Activated T-helper 9 cell treated with anti-CD3 and anti-CD28 coated beads, Interleukin-2, amount 50 U/mL, for 16 hours (primary cell): ENCODE measurements at places on chromosomes 16 and 17.

- no peak for DNase-seq
These were observed 1.8 kb upstream of the BCAR1 start for GRCh38 chr16:75252946-75253911.

DNA sequence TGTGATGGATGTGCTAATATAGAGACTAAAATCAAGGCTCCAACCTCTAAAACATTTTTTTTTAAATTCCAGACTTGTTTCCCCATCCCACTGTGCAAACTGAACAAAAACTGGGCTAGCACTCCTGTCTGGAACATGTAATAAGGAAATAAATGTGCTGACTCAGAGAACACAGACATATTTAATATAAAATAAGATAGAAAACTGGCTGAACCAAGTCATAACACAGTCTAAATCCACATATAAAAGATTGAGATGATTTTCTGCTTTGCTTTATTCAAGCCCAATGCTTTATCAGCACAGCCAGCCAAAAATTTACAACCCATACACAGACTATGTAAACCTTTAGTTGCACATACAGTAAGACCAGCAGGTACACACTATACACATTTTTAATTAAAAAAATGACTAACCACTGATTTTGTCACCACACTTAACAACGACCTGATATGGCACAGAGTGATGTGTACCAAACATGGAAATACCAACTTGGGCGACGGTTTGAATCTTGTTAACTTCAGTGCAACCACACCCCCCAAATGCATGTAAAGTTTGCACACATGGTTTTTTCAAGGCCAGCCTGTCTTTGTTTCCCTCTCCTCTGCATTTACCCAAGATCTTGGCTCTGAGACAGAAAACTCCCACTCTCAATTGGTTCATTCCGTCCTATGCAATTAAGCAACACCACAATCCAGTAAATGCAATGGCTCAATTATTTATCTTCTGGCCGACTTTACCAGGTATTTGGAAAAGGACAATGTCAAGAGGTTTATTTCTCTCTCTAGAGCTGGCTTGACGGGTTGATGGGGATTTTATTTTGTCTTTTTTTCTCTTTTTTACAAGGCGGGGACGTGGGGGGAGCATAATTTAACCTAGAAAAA is 1.2 kb downstream of the STAT3 start:
- DNase-seq, result no peak

DNA sequence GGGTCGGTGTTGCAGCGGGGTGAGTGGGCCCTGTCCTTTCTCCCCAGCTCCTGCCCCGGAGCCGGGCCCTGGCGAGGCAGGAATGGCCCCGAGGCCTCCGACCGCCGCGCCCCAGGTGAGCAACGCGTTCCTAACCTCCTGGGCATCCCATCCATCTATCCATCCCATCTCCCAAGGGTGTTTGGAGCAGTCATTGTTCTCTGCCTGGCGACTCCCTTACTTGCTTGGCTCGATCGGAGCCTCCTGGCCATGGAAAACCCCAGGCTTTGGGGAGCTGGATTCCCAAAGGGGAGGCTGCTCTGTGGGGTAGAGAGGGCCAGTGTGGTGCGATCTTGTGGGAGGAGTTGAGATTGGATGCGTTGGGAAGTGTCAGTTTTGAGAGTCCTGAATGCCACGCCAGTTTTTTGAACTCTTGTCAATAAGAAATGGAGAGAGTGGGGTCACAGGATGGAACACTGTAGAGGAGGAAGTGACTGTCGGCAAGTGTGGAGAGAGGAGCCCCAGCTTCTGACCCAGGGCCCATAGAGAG is 684 bp downstream of the ZFP90 start:
- DNase-seq, result no peak

- no peak for DNase-seq
These were observed 43.6 kb upstream of the MED9 start for GRCh38 chr17:17433000-17433703.

- DNase-seq, result no peak
These were observed 4.4 kb downstream of the RNF157 start for GRCh38 chr17:76235883-76236282.

DNA sequence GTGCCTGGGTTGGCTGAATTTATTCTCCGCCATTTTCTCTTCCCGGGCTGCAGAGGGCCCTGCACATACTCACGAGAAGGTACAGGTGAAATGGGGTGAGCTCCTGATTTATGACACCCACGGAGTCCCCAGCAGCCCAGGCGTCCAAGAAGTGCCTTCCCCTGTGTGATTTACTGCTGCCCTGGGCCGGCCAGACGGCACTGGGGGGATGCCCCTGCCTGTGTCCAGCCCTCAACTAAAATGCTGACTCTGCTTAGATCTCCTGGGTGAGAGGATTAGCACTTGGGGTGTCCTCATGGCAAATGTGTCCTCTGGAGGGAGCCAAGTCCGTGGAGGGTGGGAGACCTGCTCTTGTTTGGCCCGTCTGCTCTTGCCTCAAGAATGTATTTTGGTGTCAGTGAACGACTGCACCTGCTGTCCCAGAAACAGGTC is 132.4 kb downstream of the MAF start:
- no peak for DNase-seq

GRCh38 chr17:61054436-61054835 is 345.2 kb upstream of the TBX2 start:
- no peak for DNase-seq

DNA sequence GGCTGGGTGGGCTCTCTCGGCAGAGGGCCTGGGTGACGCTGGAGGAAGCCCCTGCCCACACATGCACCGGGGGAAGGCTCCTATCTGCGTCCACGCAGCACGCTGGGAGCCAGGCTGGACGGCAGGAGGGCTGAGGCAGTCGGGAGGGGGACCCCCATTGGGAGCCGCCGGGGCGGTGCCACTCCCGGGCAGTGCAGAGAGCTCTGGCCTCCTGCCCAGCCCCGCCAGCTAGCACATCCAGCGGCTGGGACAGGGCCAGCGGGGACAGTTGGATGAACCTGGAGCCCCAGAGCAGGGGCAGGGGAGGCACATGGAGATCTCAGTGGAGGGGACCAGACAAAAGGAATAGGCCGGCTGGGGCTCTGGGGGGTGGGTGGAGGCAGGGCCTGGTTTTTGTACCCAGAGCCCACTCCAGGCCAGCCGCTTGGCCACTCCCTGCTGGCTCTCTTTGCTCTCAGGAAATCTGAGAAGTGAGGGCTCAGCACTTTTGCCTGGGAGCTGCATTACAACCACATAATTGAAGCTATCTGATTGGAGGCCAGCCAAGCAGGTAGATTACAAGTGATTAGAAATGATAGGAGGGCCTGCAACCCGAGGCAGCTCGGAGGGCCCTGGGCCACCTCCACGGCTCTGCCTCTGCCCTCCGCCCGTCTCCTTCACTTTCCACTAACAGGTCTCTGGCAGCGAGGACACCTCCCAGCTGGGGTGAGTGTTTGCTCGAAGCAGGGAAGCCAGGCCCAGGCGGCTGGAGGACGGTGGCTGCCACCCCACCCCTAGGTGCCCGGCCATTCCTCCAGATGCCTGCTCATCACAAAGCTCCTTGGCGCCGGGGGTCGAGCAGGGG is 40.1 kb downstream of the ENGASE start:
- no peak for DNase-seq

- DNase-seq, result no peak
These were observed 66.8 kb downstream of the DNAH17 start for GRCh38 chr17:78510141-78511075.

GRCh38 chr17:49624896-49625295 is 49.2 kb downstream of the NXPH3 start:
- no peak for DNase-seq

- DNase-seq, result no peak
These were observed 130.0 kb downstream of the XYLT1 start for GRCh38 chr16:17340804-17341203.

- no peak for DNase-seq
These were observed 47.1 kb upstream of the STH start for GRCh38 chr17:45951941-45952340.

DNA sequence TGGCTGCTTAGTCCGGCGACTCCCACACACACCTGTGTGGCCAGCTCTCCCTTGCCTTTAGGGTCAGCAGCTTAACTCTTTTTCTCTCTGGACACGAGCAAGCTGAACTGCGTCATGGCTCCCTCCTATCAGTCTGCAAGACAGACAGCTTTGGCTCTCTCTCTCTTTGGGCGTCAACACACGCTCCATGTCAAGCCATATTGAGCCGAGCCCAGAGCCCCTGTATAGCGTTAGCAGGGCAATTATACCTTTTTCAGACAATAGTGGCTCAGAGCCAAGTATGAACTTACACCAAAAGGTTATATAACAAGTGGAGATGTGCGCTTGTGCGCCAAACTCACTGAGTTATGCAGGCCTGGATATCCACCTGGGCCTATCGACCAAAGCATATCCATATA is 34.8 kb upstream of the APPBP2 start:
- DNase-seq, result no peak

DNA sequence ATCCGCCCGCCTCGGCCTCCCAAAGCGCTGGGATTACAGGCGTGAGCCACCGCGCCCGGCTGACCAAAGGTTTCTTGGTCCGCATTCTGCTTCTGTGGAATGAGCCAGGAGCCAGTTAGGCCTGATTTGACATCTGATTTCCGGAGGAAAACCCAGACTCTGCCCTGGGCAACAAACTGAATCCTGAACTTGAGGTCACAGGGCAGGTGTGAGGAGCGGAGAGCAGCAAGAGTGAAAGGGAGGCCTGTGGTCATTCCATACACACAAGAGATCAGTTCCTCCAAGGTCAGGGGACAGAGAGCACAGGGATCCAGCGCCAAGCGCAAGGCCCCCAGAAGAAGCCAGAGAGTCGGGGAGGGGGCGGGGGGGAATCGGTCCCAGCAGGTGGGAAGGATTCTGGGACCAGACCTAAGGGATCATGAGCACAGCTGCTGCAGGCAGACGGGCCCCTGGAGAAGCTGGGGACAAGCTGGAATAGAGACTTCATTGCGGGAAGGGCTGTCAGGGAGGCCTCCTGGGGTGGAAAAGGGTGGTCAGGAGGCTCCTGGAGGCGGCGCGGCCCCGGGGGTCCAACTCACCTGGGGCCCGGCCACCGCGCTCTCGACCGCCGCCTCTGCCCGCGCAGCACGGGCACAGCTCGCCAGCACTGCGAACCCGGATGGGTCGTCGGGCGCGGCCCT is 436 bp downstream of the SHPK start:
- DNase-seq, result no peak

GRCh38 chr16:30839523-30840227 is 52.7 kb upstream of the ZNF629 start:
- DNase-seq, result no peak

DNA sequence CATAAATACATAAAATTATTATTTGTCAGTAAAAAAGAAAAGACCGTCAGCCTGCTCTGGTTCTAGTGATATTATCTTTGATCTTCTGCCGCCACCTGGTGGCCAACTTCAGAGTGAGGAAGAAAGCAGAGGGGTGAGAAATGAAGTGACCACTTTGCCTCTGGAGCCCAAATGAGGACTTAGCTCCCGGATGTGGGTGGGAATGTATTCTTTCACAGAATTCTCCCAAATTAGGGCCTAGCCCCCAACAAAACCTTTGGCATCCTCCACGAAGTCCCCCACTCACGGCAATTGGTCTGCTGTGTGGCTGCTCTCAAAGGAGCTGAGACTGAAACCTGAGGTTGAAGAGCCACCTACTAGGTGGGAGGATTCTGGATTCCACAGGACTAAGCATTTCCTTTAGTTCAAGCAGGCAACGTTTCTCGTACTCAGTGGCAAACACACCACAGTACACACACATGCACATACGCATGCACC is 4.9 kb upstream of the ZNF267 start:
- DNase-seq, result peak; percentile 68

GRCh38 chr17:28957277-28957991 is 6.1 kb upstream of the PHF12 start:
- DNase-seq, result no peak

DNA sequence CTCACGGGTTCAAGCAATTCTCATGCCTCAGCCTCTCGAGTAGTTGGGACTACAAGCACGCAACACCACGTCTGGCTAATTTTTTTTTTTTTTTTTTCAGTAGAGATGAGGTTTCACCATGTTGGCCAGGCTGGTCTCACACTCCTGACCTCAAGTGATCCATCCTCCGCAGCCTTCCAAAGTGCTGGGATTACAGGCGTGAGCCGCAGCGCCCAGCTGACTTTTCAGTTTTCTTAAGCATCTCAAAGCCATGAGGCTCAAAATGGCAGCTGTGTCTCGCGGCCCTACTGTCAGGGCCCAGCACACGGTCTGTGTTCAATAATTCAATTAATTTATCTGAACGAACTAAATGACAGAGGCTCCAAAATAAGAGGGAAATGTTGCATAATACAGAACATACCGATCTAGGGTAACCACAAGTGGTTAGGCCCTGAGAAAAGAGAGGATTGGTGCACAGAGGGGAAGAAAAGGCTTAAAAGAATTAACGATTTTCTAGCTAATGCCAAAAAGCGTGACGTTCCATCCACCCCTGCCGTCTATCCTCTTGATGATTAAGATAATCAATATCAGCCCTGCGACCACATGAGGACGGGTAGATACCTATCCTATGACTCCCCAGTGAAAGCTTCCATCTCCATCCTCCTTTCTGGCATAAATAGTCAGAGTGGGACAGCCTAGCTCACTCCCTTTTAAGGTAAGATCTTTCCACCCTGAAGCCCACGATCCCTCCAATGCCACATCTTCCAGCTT is 136.9 kb downstream of the SLC39A11 start:
- DNase-seq, result no peak

GRCh38 chr16:68665501-68665900 is 20.4 kb downstream of the CDH3 start:
- no peak for DNase-seq

GRCh38 chr17:75827308-75828075 is 16.7 kb downstream of the UNC13D start:
- peak; percentile 56 for DNase-seq

DNA sequence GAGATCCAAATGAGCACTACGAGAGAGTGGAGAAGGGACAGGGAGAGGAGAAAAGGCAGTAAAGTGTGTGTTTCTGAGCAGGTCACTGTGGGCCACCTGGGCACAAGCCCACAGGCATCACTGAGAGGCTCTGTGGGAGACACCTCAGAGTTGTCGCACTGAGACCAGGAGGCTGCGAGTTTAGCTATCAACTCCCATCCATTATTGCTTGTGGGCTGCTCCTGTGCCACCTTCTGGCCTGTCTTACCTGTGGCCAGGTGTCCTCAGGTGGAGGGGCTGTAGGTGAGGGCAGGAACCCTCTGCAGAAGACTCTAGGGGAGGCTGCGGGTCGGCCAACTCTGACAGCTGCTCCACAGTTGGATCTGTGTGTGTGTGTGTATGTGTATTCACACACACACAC is 2.5 kb upstream of the PRR29 start:
- DNase-seq, result no peak

DNA sequence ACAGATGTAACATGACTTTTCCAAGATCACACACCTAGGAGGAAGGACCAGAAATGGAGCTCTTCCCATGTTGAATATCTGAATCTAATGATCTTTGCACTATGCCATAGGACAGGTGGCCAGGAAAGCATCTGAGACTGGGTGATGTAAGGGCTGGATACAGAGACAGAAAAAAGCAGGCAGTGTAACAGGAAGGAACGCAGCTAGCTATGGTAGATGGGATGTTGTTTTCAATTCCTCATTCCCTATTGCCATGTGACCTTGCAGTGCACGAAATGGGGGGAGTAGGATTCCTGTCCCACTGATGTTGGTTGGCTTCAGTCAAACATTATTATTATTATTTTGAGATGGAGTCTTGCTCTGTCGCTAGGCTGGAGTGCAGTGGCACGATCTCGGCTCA is 3.7 kb upstream of the NPIPB15 start:
- no peak for DNase-seq

- DNase-seq, result no peak
These were observed 2.1 kb downstream of the SLC2A4 start for GRCh38 chr17:7283471-7284216.

- no peak for DNase-seq
These were observed 122.2 kb downstream of the SLC39A11 start for GRCh38 chr17:72970246-72970645.

GRCh38 chr16:50588276-50588675 is 40.1 kb downstream of the NKD1 start:
- no peak for DNase-seq

- DNase-seq, result no peak
These were observed 134.1 kb downstream of the SOX9 start for GRCh38 chr17:72254808-72255449.
